ENCODE measurements at places on chromosomes 1 and 21.

- DNase-seq, result no peak
Measured at GRCh38 chr1:51912881-51913280, 34.4 kb upstream of the NRDC start.

DNA sequence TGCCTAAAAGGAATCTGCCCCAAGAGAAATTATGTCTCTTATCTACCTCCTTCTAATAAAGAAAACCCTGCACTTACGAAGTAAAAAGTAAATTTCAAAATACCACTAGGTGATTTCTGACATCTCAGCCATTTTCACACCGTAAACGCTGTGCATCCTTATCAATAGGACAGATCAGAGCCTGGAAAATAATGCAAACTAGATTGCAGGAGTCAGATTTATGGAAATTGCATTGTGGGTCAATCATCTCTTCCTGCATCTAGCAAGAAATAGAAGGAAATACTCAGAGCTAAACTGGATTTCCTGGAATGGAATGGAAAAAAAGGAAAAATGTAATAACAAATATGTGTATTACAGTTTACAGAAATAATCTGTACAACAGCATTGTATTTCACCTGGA is 114.3 kb upstream of the PLPPR4 start:
- DNase-seq, result no peak

GRCh38 chr1:53346814-53347176 is 18.9 kb upstream of the LRP8 start:
- no peak for DNase-seq

DNA sequence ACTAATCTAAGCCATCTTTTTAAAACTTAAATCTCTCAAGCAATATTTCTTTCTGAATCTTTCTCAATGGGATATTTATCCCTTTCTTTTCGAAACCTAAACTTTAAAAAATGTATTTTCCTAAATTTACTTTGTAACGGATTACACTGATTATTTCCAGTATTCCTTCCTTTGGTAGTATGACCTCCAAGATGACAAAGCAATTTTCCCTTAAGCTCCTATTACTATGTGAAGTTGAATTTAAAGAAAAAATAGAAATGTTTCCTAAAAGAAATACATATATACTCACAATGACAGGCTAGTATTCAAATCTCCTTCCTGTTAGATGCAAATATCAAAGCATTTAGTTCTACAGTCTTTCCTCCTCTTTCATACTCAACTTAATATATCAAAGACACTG is 15.8 kb downstream of the SCAF4 start:
- no peak for DNase-seq

DNA sequence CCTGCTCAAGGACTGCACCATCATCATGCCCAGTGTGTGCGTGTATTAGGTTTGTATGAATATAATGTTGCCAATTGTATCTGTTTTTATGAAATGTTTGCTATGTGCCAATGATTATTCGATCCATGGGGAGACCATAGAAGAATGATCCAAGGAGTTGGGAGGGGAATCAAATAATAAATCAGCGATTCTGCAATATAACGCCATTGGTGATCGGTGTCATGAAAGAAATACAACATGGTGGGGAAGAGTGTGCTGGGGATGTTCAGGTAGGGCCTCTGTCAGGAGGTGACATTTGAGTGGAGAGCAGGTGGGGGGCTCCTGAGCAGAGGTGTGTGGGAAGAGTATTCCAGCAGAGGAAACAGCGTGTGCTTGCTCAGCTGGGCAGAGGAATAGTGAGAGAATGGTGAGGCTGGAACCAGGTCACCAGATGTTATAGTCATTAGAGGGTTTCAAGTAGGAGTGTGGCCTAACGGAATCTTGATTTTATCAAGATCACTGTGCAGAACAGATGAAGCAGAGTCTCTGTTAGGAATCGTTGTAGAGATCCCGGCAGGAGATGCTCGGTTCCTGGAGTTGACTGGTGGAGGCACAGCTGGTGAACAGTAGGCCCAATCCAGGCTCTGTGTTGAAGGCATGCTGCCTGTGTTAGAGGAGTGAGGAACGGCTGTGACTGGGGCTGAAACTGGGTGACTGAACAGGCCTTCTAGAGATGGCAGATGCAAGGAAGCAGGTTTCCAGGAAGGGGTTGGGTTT is 2.9 kb upstream of the ZNF496 start:
- no peak for DNase-seq

DNA sequence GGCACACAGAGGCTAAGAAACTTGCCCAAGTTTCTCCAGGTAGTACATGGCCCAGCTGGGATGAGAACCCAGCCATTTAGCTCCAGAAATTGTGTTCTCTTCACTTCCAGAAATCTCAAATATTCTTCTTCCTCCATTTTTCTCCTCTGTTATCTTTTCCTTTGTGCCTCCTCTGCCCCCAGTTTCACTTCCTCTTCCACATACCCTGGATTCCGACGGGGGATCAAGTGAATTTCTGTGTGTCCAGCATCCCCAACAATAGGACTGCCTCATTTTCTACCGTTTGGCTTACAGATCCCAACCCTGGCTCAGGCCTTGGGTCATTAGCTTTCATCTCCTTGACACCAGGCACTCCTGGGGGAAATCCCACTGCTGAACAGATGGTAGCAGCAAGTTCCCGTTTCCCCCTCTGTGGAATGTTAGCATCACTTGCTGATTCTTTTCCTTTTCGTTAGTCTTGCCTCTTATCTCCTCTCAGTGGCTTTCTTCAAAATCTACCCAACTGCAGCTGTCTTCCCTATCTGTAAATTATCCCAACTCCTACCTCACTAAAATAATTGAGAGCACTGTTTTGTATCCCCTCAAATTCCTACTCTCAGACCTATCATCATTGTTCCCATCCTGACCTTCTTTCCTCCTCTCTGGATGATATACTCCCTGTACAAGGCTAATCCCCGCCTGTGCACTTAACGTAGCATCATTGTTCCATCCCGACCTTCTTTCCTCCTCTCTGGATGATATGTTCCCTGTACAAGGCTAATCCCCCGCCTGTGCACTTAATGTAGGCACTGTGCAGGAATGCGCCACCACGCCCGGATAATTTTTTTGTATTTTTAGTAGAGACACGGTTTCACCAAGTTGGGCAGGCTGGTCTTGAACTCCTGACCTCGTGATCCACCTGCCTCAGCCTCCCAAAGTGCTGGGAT is 36.5 kb downstream of the SCCPDH start:
- DNase-seq, result no peak

DNA sequence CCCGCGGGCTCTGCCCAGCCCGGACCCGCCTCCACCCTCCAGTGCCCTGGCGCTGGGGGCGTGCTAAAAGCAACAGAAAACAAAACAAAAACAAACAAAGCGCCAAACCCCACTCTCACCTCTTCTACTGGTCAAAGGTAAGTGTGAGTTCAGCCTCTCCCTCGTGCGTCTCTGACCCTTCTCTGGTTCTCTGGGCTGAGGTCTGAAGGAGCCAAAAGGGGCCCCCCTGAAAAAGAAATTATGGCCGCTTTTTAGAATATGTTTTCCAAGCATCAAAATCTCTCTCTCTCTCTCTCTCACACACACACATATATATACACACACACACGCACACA is 133.5 kb upstream of the DPYD start:
- no peak for DNase-seq

DNA sequence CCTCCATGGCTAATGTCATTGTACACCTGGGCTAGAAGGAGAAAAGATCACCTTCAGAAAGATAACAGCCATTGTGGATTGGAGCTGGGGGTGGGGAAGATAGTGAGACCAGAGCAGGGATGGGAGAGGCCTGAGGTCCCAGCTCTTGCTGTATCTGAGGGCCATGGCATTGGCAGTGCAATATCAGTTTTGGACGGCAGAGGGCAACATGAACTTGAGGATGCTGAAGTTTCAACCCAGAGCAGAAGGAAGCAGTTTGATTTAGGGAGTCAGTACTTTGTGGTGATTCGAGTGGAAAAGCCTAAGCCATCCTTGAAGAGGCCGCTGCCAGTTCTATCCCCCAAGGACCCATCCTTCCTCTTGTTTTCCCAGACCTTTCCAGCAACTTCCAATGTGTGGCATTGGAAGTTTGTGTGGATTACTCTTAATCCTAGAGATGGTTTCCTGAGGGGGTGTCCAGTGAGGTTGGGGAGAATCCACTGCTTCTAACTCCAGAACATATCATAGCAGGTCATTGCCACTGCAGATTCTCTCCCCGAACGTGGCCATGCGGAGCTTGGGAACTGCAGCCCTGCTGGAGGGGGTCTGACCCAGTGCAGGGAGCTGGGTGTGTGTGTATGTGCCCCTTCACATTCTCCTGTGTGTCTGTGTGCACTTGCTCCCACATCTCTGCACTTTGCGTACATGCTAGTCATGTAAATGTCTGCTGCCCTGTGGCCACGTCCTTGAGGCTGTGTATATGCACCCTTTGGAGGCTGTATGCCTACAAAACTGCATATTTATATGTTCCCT is 24.1 kb downstream of the SLC26A9 start:
- DNase-seq, result peak; percentile 64

GRCh38 chr1:224116131-224116530 is 2.2 kb downstream of the FBXO28 start:
- no peak for DNase-seq

- DNase-seq, result no peak
Measured at GRCh38 chr1:200780545-200781369, 42.1 kb downstream of the CAMSAP2 start.

DNA sequence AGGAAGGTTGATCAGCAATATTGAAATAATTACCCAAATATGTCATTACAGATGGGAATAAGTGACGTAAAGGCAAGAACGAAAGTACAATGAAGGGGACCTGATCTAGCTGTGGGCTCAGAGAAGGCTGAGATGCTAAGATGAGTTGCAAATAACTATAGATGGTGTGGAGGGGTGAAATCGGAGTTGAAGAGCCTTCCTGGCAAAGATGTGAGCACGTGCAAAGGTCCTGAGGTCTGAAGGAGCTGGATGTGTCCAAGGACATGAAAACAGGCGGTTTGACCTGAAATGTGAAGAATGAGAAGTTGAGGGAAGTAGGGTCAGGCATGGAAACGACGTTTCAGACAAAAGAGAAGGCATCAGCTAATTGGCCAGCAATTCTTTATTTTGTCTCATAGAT is 61.6 kb upstream of the SLC45A1 start:
- DNase-seq, result no peak

- DNase-seq, result no peak
Measured at GRCh38 chr1:180243517-180244221, 13.6 kb downstream of the LHX4 start.

GRCh38 chr21:37984416-37984815 is 68.2 kb upstream of the KCNJ6 start:
- no peak for DNase-seq

GRCh38 chr1:63688302-63688890 is 85.4 kb upstream of the ROR1 start:
- DNase-seq, result no peak

GRCh38 chr1:115531631-115532264 is 110.0 kb upstream of the VANGL1 start:
- DNase-seq, result no peak

All from GM19239 (cell line).